ENCODE measurements at places on chromosomes 1 and 21.

- DNase-seq = no peak
Observed at GRCh38 chr1:219875860-219876259, 52.5 kb downstream of the SLC30A10 start.

DNA sequence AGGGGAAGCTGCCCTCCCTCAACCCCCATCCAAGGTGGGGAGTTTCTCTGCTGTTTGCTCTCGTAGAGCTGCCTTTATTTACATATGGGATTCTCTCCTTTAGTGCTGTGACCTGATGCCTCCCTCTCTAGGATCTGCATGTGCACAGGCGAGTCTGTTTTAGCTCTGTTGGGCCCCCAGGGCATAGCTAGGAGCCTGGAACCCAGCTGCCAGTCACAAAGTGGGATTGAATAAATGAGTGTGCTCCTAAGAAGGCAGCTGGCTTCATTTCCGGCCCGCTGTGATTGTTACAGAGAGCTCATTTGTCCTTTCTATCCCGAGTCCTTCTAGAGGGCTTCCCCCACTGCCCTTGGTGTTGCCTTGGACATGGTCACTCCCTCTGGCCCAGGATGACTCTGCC lies 176.6 kb downstream of the GRIK3 start:
- no peak for DNase-seq

DNA sequence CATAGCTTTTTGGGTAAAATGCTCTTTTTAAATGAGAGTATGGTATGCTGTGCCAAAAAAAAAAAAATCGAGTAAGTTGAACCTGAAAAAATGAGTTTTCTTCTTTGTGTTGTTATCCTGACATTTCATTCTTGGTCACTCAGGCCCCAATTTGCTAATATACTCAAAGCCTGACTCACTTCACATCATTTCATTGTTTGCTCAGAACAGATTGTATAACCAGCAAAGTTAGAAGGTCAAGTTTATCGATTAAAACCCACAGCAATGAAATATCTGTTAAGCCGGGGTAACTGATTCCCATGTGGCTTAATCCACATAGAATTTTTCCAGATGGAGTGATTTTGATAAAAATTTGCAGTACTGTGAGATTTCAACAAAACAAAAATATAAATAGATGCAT lies 363.7 kb downstream of the NEGR1 start:
- no peak for DNase-seq

GRCh38 chr1:91856996-91857395 lies 29.0 kb downstream of the TGFBR3 start:
- DNase-seq = no peak

DNA sequence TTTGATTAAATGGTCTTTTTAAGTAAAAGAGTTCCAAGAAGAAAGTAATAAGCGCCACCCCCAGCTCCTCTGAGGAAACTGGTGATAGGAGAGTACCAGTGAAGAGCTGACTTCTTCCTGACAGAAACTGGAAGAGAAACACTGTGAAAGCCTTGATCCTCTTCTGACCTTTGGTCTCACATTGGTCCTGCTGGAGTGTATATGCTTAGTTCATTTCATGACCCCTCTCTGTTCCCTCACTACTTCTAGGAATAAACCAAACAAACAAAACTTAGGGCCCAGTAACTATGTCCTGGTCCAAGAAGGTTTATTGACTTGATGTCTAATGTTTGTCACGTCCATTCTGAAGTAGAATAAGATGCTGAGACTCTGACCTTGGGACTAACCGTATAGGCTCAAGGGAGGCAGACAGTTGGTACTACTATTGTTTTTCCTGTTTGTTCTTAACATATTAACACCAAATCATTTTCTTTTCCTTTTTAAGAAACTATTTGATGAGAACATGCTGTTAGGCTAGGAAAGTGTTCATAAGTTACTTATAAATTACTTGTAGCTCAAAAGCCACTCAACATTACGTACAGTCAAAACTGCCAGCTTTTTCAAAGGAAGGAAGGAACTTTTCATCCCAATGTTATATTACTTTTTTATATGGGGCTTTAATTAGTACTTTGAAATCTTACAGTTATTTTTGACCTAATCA lies 57.9 kb downstream of the MIER1 start:
- DNase-seq = no peak

- DNase-seq = no peak
Observed at GRCh38 chr1:157288492-157288891, 150.3 kb upstream of the ETV3 start.

GRCh38 chr1:44532567-44532944 lies 127.5 kb downstream of the RNF220 start:
- DNase-seq = no peak

GRCh38 chr1:162040657-162041056 lies 17.0 kb upstream of the OLFML2B start:
- DNase-seq = no peak

GRCh38 chr1:1614204-1614953 lies 921 bp upstream of the MIB2 start:
- no peak for DNase-seq

- no peak for DNase-seq
Observed at GRCh38 chr1:61474269-61474817, 250.6 kb downstream of the TM2D1 start.
